ENCODE measurements at places on chromosomes 7 and 10. TPM values are rescaled to one million over a fixed set of nuclear protein-coding genes. Genes with fewer than 3 reads are reported as not detected.

CPA5 gene
- not detected for total RNA-seq

SEMA3D gene
- total RNA-seq = 0.15 TPM

ZCWPW1 gene
- 0.30 TPM for total RNA-seq

OGDHL gene
- under 0.01 TPM for total RNA-seq
